ENCODE measurements at places on chromosomes 4 and X.
A peak's percentile ranks its signal among the peaks of the same experiment; 100 is the strongest.

DNA sequence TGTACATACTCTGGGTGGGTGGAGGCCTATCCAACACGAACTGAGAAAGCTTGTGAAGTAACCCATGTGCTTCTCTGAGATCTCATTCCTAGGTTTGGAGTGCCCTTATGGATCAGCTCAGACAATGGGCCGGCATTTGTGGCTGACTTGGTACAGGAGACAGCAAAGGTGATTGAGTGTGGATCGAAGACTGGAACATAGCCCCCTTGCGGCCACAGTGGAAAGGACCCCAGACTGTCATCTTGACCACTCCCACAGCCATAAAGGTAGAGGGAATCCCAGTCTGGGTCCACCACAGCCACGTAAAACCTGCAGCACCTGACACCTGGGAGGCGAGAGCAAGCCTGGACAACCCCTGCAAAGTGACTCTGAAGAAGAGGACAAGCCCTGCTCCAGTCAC lies 598.0 kb upstream of the AADAT start:
- DNase-seq = no peak

DNA sequence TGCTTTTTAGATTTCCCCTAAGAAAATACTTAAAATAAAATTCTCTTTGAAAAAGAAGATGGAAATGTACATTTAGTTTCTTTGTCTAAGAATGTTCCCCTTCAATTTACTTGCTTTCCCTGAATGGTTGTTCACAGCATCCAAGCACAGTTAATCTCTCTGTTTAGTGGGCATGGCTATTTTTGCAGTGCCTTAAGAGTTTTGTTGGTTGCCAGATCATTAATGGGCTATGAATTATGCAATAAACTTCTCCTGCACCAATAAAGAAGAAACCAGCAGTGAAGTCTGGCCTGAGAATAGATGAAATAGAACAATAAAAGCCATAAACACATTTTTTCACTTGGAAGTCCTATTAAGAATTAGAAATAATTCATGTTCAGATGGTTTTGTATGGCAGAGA lies 980.4 kb upstream of the IGFBP7 start:
- DNase-seq = no peak

DNA sequence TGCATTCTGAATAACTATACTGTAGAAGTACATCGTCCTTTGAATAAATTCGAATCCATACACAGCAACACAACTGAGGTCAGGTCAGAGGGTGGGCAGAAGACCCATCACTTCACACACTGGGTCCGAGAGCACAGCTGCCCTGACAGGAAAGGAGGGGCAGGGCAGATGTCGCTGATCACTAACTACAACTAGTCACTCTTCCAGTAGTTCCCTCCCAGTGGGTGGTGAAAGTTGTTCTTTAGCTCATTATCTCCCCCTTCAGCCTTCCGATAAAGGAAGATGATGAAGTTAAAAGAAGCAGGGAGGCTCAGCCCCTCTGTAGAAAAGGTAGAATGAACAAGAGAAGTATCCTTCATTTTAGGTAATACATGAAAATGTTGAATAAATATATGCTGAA lies 278.9 kb downstream of the INPP4B start:
- peak; percentile 63 for DNase-seq

GRCh38 chrX:42837101-42837726 lies 59.3 kb upstream of the PPP1R2C start:
- DNase-seq = no peak

DNA sequence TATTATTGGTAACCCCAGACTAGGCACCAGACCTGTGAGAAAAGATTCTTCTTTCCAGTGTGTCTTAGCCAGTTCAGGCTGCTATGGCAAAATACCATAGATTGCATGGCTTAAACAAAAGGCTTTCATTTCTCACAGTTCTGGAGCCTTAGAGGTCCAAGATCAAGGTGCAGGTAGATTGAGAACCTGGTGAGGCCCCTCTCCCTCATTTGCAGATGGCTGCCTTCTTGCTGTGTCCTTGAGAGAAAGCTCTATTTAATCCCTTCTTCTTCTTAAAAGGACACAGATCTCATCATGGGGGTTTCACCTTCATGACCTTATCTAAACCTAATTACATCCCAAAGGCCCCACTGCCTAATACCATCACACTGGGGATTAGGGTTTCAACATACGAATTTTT lies 3.5 kb upstream of the PDLIM3 start:
- DNase-seq = no peak

DNA sequence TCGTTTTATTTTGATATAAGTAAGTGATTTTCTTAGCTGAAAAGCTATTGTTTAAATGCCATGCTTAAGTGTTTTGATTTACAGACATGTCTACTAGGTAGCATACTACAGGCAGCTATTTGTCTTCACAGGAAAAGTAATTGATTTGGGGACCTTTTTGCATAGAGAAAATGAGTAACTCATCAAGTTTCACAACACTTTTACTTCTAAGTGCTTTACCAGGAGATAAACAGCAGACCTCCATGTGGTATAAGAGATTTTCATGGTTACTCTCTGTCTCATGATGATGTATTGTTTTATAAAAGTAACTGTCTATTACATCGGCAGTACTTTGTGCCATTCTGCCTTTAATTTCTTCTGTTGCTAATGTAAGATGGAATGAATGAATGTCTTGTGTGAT lies 28.7 kb downstream of the RBPJ start:
- DNase-seq = no peak

DNA sequence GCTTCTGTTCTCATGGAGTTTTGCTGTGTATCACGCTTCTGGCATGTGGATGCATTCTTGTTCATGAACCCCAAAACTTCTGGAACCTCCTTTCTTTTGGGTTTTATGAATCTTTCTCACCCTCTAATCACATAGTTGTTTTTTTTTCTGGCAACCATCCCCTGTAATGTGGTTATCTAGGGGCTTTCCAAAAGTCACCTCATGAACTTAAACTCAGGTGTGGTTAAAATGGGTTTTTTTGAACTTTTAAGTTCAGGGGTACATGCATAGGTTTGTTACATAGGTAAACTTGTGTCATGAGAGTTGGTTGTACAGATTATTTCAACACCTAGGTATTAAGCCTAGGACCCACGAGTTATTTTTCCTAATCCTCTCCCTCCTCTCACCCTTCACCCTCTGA lies 1099.4 kb upstream of the SLIT2 start:
- no peak for DNase-seq

- DNase-seq = no peak
These were observed 340 bp upstream of the CFAP299 start for GRCh38 chr4:80335226-80335553.

DNA sequence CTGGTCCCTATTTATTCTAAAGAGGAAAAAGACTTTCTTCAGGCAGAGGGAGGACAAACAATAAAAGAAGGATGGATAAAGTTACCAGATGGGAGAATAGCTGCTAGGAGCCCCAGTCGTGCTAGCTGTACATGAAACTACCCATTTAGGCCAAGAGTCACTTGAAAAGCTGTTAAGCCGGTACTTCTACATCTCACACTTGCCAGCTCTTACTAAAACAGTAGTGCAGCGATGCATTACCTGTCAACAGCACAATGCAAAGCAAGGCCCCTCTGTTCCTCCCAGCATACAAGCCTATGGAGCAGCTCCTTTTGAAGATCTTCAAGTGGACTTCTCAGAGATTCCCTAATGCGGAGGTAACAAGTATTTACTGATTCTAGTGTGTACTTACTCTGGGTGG lies 1138.8 kb downstream of the ARAP2 start:
- no peak for DNase-seq

DNA sequence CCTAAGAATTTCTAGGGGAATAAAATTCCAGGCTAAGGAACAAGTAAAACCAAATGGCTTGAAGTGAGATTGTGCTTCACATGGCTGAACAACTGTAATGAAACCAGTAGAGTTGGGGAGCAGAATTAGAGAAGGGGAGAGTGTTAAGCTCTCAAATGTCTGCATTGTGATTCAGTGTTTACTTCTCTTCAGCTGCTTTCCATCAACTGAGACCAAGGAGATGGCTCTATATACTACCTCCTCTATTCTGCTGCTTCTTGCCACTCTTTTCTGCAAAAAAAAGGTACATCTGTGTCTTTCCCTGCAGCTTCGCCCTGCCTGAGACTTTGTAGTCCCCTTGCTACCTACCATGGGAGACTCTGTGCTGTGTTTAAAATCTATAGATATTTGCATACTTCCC lies 73.5 kb downstream of the WDFY3 start:
- no peak for DNase-seq

GRCh38 chrX:69262036-69262936 lies 97.0 kb upstream of the PJA1 start:
- no peak for DNase-seq

GRCh38 chr4:110799211-110799610 lies 176.3 kb upstream of the PITX2 start:
- no peak for DNase-seq

- DNase-seq = no peak
These were observed 1054.9 kb upstream of the DIAPH2 start for GRCh38 chrX:95629737-95630136.

DNA sequence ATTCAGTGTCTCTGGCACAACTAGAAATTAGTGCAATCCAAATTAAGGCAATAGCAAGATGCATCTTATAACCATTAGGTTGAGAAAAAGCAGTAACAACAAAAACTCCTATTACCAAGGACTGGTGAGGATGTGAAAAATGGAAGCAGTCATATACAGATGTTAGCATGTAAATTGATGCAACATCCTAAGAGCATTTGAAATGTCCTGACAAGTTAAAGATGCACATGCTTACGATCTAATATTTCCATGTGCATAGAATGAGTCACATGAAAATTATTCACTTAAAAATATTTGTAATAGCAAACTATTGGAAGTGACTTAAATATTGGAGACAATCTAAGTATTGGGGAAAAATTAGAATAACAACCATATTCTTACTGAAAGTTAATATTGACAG lies 163.0 kb downstream of the FAM13A start:
- no peak for DNase-seq

DNA sequence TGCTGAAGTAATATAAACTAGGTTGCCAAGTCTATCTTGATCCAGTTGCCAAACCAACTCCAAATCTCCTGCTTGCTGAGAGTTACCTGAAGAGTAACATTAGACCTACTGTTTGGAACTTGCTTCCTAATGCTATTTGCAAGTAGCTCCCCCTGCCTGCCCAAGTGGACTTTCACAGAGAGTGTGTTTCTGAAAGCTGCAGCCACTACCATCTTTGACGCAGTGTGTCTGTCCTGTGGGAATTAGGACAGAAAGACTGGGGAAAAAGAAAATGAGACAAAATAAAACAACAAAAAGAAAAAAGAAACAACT lies 195.0 kb upstream of the HS3ST1 start:
- no peak for DNase-seq

DNA sequence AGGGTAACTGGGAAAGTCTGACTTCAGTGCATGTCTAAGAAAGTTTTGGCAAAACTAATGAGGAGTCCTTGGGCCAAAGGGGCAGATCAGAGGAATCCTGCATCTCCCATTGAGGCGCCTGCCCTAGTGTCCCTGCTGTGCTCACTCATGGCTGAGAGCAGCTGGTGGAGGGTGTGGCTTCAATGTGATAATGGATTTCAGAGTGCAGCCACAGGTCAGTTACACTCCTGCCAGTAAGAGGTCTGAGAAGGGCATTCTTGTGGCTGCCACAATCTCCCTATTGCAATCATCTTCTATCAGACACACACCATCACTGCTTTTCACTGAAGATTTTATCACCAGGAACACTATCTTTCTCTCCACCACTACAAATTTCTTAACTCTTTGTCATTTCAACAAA lies 457.1 kb downstream of the MID1IP1 start:
- DNase-seq = no peak

DNA sequence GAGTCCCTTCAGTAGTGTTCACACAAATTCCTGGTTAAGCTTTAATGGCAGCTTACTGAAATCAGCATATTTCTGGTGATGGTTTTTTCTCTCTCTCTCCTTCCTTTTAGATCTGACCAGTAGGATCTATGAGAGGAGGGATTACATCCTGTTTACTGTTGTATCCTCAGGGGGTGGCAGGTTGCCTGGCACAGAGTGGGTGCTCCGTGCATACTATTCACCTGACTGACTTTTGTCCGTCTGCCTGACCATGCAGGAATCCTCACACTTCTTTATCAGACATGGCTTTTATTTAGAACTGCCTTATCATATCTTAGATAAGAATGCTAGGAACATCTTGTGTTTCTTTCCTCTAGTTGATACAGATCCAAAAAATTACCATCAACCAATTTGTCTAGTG lies 29.6 kb downstream of the MCUB start:
- no peak for DNase-seq

DNA sequence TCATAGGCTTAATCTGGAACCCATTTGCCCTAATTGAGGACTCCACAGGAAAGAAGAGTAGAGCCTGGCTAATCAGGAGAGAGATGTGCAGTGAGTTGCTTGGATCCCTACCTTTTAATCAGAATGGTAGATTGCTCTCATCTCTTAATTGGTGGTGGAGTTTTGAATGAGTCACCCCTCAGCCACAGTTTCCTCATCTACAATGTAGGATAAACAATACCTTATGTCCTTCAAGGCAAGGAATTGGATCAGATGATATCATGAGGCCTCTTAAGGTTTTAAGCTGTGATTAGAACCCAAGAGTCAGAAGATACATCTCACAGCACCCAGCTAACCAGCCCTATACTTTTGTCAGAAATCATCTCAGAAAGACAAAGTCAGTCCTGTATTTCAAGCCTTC lies 39.1 kb downstream of the PDGFRA start:
- DNase-seq = no peak

DNA sequence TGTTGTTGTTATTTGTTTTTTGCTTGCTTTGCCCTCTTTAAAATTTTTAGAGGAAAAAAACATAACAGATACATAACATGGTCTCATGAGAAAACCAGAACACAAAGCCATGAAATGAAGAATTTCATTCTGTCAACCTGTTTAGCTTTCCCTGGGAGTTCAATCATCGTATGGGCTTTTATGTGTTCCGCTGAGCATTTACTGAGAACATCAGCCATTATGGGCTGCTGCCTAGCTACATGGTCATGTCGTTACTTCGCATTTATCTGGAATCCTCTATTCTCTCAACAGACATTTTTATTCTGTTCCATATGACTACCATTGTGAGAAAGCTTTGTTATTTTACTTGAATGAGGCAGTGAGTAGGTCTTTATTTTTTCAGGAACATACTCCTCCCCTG lies 51.4 kb downstream of the NDST3 start:
- no peak for DNase-seq

GRCh38 chr4:33709247-33709646 lies 2535.1 kb downstream of the ARAP2 start:
- no peak for DNase-seq

GRCh38 chr4:119652998-119653397 lies 24.4 kb upstream of the PDE5A start:
- DNase-seq = no peak

- DNase-seq = no peak
These were observed 173.7 kb upstream of the FAT4 start for GRCh38 chr4:125140966-125141495.

- DNase-seq = no peak
These were observed 1812.9 kb upstream of the TENM3 start for GRCh38 chr4:180430283-180430682.

- peak; percentile 58 for DNase-seq
These were observed at the start of gene ZFP92 for GRCh38 chrX:153411255-153411987. Gene ZFP92, plus strand, starts transcription at chrX:153411472. Its CDS starts 6,851 bp downstream, at chrX:153418323.

- no peak for DNase-seq
These were observed 135.8 kb upstream of the ATP6AP2 start for GRCh38 chrX:40444798-40445496.
